Smooth muscle cell of bladder (primary cell): ENCODE measurements at places on chromosomes 3 and 15. TPM values are rescaled to one million over a fixed set of nuclear protein-coding genes. Genes with fewer than 3 reads are reported as not detected.

SAMMSON gene
- not detected in 2 replicates for total RNA-seq

EDC3 gene
- total RNA-seq, result 8.2 and 12.0 TPM in 2 replicates

DUOXA2 gene
- not detected in 2 replicates for total RNA-seq

RLBP1 gene
- not detected in 2 replicates for total RNA-seq

CACNA1D gene
- 0.14 and 0.28 TPM in 2 replicates for total RNA-seq

DNAH12 gene
- total RNA-seq, result under 0.01 and 0.18 TPM in 2 replicates

GRAMD2A gene
- total RNA-seq, result 0.14 and 0.55 TPM in 2 replicates

CXCR6 gene
- total RNA-seq, result 0.09 and 0.28 TPM in 2 replicates

HIGD2B gene
- not detected in 2 replicates for total RNA-seq

RBP2 gene
- not detected in 2 replicates for total RNA-seq

SMCO1 gene
- not detected in 2 replicates for total RNA-seq

SLC51B gene
- 0.55 and 2.0 TPM in 2 replicates for total RNA-seq

NRG4 gene
- not detected in 2 replicates for total RNA-seq

RASGRP1 gene
- total RNA-seq, result 0.37 and 0.43 TPM in 2 replicates

CISH gene
- 0.57 and 1.3 TPM in 2 replicates for total RNA-seq

MME gene
- total RNA-seq, result 603 and 789 TPM in 2 replicates

CCK gene
- 0.14 TPM in 1 of 2 replicates, not detected in the other for total RNA-seq

SPINT1 gene
- 0.18 and 0.43 TPM in 2 replicates for total RNA-seq

MEX3B gene
- total RNA-seq, result 2.3 and 6.1 TPM in 2 replicates

PARP16 gene
- total RNA-seq, result 1.8 and 2.1 TPM in 2 replicates

SMC4 gene
- total RNA-seq, result 30.3 and 43.2 TPM in 2 replicates

CHDH gene
- under 0.01 TPM in 2 replicates for total RNA-seq

TMEM108 gene
- total RNA-seq, result not detected in 2 replicates

CFAP91 gene
- total RNA-seq, result 0.14 and 0.18 TPM in 2 replicates

CPLX3 gene
- not detected in 2 replicates for total RNA-seq

BCL2A1 gene
- 2.7 and 9.3 TPM in 2 replicates for total RNA-seq

LRRIQ4 gene
- total RNA-seq, result not detected in 2 replicates

ANKDD1A gene
- total RNA-seq, result 3.3 and 6.2 TPM in 2 replicates

ANKRD63 gene
- total RNA-seq, result not detected in 2 replicates
